ENCODE measurements at places on chromosomes 2 and 18.

DNA sequence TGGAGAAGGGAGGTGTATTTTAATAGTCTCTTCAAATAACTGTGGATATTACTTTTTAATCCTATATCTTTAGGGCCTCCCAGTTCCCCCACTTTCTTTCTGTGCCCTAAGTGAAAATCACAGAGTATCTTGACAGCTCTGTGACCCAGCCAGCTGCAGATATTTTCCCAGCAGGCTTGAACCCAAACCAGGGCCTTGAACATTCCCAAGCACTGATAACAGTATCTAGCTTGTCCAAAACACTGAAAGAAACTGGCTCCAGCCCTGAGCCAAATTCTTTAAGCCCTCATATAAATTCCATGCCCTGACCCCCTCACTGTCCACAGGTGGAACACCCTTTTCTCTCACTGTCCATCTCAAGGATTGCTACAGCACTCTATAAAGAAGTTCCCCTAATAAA, 388.1 kb upstream of the CHAC2 start:
- DNase-seq: no peak

DNA sequence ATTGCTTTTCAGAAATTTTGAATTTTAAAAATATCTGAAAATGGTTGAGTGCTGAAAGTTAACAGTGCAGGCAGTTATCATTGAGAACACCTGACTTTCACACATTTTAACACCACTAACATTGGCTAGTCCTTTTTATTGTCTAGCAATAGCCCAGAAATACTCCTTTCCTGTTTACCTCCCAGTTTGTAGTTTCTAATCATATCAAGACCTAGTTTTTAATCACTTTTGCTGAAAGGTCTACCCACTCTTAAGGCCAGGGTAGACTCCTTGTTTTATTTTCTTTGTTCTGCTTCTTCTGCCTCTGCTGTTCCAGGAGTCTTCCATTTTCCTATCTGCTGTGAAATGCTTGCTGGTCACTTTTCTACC, 72.1 kb downstream of the UBE2E3 start:
- no peak for DNase-seq

DNA sequence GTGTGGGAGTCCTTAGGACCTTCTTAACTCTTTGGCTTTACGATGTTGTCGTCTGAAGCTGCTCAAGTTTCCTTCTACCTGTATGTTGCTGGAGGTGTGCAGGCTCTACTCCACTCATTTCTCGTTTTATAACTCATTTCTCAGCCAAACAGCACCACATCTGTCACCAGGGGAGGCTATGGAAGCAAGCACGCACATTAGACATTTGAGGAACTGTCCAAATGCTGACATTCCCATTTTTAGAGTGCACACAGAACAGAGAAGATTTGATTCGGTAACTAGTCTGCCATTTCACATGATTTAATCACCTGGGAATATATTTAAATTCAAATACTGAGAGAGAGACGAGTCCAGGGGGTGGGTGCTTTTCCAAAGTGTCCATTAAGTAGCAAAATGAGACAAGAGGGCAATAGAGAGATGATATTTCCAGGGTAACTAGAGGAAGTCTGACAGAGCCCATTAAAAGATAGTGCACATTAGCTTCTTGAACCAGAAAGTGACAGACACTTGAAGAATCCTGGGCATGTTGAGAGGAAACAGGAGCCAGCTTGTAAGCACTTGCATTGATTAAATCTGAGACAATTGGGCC, 793.3 kb downstream of the TDRD15 start:
- DNase-seq: peak; percentile 8

- DNase-seq: no peak
Measured at GRCh38 chr2:174593041-174593440, 4.6 kb downstream of the WIPF1 start.

- DNase-seq: peak; percentile 47
Measured at GRCh38 chr2:180980943-180981911, 822 bp downstream of the UBE2E3 start.

GRCh38 chr2:220736778-220737177, 835.3 kb downstream of the EPHA4 start:
- peak; percentile 3 for DNase-seq

- DNase-seq: peak; percentile 93
Measured at GRCh38 chr2:121075006-121075551, 209.9 kb downstream of the TFCP2L1 start.

- DNase-seq: no peak
Measured at GRCh38 chr18:22344445-22344844, 73.3 kb downstream of the CTAGE1 start.
